Activated T-cell treated with anti-CD3 and anti-CD28 coated beads, Interleukin-2, amount 50 U/mL, for 4 hours (primary cell): ENCODE measurements at places on chromosomes 2 and 18.

DNA sequence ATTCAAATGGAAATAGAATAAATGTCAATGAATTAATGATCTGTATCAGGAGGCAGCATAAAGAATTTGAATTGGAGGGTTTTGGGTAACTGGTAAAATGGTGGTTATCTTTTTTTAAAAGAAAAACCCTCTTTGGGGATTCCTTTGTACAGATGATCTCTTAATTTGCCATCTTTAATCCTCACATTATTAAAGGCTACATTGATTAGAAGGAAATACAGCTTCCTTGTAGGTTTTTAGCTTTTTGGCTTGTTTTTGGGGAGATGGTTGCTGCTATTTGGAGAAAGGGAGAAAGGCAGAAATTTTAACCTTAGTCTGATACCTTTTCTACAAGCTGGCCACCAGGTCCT, 600 bp upstream of the MAPRE2 start:
- DNase-seq: no peak

GRCh38 chr2:20567926-20568179, 83.0 kb downstream of the HS1BP3 start:
- DNase-seq: no peak

- DNase-seq: no peak
These were observed 105.1 kb upstream of the MSH2 start for GRCh38 chr2:47297767-47298425.

DNA sequence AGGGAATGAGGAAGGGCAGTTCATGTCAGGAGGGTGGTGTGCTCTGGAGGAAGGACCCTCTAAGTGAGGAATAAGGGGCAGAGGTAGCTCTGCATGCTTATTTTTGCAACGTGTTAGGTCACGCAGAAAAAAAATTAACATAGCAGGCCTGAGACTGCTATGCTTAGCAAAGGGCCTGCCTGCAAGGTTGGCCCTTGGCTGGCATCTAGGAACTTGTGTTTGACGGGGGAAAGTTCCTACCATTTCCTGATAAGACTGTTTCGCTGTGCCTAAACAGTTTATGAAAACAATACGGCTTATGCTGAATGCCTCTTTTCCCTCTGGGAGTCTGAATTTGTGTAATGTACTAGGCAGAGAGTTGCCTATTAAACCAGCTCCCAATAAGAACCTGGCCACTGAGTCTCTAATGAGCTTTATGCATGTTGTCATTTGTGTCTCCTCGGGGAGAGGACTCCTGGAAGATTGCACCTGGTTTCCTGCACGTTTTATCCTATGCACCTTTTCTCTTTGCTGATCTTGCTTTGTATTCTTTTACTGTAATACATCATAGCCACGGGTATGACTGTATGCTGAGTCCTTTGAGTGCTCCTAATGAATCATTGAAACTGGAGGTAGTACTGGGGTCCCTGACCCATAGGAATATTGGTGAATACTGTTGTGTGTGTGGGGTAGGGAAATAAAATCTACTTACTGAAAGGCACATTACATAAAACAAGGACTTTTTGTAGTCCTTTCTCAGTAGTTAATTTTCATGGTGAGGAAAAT, 169.0 kb downstream of the PRPF40A start:
- no peak for DNase-seq

DNA sequence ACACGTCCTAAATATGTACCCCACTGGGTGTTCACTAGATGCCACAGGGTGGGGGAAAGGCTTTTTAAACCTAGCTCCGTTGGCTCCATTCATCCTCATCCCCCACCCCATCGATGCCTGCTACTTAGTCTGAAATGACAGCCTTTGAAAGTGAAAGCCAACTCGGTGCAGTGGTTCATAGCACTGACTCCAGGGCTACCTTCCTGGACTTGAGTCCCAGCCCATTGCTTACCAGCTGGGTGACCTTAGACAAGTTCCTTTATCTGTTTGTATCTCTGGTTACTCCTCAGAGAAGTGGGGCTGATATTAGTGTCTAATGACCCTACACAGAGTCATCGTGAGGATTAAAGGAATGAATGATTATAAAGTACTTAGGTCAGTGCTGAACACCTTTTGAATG, 24.4 kb downstream of the EHD3 start:
- no peak for DNase-seq

DNA sequence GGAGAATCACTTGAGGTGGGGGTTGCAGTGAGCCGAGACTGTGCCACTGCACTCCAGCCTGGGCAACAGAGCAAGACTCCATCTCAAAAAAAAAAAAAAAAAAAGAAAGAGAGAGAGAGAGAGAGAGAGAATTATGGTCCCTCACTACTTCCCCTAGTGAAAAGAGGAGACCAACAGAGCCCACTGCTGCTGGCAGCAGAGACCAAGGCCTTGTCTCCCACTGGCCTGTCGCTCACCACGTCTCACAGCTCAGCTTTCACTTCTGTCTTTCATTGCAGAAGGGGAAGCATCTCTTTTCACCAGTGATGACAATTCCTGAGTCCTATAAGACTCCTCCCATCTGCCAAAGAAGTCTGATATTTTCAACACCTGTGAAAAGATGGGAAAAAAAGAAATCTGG, 81.3 kb downstream of the CLHC1 start:
- DNase-seq: no peak

- no peak for DNase-seq
These were observed 49.9 kb upstream of the SLC14A2 start for GRCh38 chr18:45565280-45565970.

- DNase-seq: no peak
These were observed 67.9 kb upstream of the ST3GAL5 start for GRCh38 chr2:85956646-85957039.

GRCh38 chr2:226716126-226716525, 83.5 kb downstream of the IRS1 start:
- DNase-seq: no peak

- no peak for DNase-seq
These were observed 34.4 kb downstream of the CYP27C1 start for GRCh38 chr2:127185705-127186104.

DNA sequence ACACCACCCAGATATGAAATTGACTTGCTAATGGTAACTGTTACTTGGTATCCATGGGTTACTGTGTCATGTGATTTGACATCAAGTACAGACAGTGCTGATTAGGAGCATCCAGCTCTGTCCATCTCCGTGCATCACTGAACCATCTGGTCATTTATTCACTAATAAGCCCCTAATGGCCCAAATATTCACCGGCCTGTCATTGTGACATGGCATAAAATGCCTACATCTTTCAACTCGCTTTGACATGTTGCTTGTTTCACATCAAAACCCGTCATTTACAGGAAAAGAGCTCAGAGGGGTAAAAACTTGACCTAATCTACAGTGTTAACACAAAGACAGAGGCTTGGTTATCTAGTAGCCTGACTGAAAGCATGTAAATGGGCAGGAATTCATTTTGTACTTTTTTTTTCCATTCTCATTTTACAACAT, 308.9 kb upstream of the ATP5MC3 start:
- DNase-seq: no peak

DNA sequence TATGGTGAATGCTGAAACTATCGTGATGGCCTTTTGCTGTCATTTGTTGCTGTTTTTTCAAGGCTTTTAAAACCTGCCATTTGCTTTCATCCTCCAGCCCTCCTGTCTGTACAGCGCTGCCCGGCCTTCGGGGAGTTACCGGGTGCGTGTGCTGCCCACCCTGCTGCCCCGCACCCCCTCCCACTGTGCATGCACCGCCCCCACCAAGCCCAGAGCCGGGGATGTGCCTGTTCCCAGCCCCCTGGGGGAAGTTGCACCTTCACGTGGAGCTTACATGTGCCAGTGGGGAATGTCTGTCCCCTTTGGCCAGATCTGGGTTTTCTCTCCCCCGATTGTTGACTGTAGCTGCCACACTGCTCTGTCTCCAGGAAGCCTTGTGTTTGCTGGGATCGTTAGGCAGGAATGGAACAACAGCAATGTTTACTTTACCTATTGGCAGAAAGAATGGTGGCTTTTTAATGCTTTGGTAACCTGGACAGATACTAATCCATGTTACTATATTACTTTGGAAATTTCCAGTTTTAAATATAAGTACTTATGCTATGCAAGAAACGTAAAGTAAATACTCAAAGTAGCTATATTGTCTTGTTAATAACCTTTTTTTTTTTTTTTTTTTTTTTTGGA, 64.8 kb upstream of the RBM44 start:
- no peak for DNase-seq

DNA sequence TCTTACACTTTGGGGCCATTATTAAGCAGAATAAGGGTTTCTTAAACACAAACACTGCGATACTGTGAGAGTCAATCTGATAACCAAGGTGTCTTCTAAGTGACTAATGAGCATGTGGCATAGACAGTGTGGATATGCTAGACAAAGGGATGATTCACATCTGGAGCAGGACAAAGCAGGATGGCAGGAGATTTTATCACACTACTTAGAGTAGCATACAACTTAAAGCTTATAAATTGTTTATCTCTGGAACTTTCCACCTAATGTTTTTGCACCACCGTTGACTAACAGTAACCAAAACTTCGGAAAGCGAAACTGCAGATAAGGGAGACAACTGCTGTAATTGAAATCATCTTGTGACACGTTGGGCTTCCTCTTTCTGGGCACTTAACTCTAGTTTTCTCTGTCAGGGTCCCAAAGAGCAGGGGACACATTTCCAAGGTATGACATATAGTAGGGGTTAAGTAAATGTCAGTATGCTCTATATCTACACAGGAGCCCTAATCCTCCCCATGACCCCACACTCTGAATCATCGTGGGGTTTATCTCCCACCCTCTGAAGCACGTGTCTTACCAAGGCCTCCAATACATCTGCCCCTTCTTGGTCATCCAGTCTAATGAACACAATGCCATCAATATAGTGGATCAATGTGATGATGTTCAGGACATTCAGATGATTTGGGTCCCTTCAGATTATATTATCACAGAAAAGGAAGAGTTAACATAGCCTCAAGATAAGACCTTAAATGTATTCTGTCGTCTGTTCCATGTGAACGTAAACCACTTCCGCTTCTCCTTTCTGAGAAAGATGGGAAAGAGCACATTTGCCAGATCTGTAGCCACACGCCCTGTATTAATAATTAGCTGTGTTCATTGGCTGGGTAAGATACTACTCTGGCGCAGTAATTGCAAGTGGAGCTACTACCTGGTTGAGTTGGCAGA, 78.7 kb downstream of the FTCDNL1 start:
- DNase-seq: no peak

DNA sequence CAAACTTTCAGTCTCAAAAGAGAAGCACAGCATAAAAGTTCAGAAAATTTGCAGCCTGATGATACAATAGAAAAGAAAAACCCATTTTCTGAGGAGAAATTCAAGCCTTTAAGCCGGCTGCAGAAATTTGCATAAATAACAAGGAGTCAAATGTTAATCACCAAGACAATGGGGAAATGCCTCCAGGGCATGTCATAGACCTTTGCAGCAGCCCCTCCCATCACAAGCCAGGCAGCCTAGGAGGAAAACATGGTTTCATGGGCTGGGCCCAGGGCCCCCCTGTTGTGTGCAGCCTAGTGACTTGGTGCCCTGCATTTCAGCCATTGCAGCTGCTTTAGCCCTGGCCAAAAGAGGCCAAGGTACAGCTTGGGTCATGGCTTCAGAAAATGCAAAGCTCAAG, 54.1 kb upstream of the CAVIN2 start:
- DNase-seq: no peak

GRCh38 chr2:71933467-71934319, 214.0 kb downstream of the CYP26B1 start:
- DNase-seq: no peak

GRCh38 chr2:48532824-48533223, 2.9 kb downstream of the STON1 start:
- no peak for DNase-seq

DNA sequence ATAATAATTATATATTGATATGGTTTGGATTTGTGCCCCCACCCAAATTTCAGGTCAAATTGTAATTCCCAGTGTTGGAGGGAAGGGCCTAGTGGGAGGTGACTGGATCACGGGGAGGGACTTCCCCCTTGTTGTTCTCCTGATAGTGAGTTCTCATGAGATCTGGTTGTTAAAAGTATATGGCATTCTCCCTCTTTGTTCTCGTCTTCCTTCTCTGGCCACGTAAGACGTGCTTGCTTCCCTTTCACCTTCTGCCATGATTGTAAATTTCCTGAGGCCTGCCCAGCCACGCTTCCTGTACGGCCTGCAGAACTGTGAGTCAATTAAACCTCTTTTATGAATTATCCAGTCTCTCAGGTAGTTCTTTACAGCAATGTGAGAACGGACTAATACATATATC, 88.3 kb downstream of the ROCK2 start:
- no peak for DNase-seq

GRCh38 chr2:160427629-160428404, 65.8 kb downstream of the RBMS1 start:
- peak; percentile 47 for DNase-seq

- DNase-seq: no peak
These were observed 154.3 kb upstream of the FN1 start for GRCh38 chr2:215590010-215590745.

- no peak for DNase-seq
These were observed 48.4 kb downstream of the NPPC start for GRCh38 chr2:231877533-231878456.

DNA sequence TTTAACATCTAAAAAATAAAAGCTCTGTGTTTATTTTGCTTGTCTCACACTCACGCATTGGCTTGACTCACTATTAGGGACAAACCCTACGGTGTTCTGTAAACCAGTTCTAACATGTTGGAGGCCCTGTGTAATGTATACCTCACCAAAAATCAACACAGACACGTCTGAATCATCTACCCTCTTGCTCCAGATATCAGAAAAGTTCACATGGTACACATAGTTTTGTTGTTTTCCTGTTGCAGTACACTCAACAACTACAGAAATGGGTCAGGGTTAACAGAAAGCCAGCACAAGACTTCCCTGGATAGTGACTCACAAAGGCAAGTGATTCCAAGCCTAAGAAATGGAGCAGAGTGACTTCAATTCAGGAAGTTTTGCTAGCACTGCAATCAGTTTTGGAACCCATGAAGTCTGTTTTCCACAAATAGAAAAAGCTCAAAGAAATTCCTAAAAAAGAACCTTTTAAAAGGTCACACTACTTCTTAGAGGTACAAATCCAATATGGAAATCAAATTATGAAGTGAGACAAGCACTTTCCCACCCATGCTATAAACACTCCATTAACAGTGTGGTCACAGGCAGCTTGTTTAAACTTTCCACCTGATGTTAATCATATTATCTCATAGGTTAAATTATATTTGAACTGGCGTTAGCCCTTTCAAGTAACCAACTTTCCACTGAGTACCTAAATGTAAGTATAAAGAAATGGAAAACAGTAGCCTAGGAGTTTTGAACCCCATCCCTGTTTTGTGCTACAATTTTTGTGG, 87.4 kb downstream of the GAREM1 start:
- DNase-seq: no peak

GRCh38 chr2:159553727-159554126, 62.6 kb downstream of the BAZ2B start:
- DNase-seq: no peak

DNA sequence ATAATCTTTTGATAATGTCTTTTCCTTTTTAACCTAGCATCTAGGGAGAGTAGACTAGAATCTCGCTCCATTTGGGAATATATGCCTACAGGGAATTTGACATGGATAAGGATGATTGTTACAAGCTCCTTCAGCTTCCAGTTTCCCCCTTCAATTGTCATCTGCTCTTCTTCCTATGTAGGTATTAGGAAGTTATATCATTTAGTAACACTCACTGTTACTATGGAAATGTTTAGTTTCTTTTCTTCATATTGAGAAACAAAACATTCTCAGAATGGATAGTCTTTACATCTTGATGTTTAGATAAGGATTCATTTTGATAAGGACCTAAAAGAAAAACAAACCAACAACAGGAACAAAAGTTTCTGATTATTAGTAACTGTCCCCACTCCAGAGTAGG, 127.6 kb downstream of the PHLPP1 start:
- no peak for DNase-seq
